NCI-H510A (cell line): ENCODE measurements at places on chromosomes 6 and 20.

DNA sequence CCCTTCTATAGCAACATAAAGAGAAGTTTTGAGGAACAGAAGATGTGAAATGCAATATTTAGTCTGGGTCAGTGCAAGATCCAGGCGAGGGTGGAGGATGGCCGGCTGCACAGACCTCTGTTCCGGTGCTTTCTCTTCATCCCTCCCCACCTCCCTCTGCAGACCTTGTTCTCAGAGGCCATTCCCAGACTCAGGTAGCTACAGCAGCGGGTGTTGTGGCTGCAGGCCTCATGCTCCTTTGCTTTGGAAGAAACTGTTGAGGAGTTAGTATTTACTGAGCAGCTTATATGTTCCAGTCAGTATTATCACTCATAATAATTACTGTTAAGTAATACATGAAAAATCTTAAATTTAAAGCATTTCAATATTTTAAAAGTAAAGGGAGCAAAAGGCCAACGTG, 1.7 kb downstream of the BTN3A3 start:
- no peak for DNase-seq

DNA sequence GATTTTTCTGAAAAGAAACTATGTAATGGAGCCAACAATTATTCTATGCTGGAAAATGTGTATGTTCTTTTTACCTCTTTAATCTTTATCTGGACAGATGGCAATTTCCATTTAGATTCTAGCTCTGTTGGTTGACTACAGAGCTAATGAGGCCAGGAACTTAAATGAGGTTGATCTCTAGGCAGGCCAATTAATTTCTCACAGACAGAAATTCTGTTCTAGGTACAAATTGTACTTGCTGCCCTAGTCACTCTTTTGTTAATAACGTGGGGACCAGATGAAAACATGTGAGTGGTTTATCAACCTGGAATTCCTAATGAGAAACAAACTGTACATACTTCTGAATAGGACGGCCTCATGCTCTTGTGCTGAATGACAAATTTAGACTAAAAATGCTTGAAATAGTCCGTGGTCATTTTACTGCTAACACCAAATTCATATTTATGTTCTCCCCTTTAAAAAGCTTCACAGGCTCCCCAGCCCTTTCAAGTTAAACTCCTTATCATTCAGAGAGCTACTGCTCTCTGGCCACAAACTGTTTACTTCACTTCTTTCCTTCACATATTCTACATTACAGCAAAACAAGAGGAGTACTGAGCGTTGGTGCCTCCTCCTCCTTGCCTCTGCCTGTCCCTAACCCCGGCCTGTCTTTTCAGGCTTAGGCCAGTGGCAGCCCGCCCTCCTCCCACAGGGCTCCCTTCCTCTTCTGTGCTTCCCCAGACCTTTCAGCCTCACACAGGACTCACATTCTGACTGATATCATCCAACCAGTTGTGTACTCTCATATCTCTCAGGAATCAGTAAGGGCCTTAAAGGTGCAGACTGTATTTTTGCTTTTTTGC, 41.4 kb downstream of the DTNBP1 start:
- peak; percentile 5 for DNase-seq

- DNase-seq = no peak
Measured at GRCh38 chr6:56949925-56950495, 4.9 kb upstream of the BEND6 start.

- no peak for DNase-seq
Measured at GRCh38 chr6:168773788-168774187, 332.8 kb downstream of the SMOC2 start.

DNA sequence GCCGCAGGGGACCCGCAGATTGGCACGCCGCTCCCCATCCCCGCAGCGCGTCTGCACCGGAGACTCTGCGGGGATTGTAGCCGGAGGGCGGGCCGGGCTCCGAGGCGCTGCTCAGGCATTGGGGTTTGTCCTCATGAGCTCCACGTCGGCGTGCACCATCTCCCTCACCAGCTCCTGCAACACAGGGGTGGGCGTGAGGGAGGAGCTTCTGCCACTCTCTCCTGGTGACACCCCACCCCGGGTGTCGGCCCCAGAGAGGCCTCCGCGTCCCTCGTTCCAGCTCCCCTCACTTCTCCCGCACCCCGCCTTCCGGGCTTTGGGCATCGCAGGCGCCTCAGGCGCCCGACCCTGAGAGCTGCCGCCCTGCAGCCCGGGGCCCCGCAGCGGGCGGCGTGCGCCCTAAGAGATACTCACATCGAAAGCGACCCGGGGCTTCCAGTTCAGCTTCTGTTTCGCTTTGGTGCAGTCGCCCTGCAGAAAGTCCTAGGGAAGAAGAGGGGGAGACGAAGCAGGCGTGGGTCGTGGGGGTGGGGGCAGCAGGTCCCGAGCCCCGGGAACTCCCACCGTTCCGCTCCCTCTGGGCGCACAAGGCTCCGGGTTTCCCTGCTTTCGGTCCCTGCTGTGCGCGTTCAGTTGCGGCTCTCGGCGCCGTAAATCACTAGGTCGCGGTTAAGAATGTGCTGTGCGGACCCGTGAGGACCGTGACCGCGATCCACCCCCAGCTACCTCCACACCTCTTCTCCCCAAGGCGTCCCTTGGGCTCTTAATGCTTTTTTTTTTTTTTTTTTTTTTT, 14.5 kb downstream of the FOXC1 start:
- no peak for DNase-seq

- DNase-seq = no peak
Measured at GRCh38 chr6:9461188-9461587, 953.7 kb downstream of the TFAP2A start.

DNA sequence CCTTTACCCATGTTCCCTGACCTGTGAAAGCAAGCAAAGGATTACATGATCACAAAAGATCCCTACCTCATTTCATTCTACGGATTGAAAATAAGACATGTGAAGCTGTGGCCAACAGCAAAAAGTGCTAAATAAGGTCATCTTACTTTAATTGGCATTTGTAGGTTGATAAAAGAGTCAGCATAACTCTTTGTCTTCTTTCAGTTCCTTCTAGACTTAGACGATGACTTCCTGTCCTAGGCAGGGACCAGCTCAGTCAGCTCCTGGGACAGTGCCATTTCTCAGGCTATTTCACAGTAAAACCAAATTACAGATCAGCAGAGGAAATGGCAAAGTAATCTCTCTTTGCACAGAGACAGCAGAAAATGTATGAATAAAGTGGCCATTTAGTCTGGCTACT, 480.7 kb downstream of the RFPL4B start:
- no peak for DNase-seq

DNA sequence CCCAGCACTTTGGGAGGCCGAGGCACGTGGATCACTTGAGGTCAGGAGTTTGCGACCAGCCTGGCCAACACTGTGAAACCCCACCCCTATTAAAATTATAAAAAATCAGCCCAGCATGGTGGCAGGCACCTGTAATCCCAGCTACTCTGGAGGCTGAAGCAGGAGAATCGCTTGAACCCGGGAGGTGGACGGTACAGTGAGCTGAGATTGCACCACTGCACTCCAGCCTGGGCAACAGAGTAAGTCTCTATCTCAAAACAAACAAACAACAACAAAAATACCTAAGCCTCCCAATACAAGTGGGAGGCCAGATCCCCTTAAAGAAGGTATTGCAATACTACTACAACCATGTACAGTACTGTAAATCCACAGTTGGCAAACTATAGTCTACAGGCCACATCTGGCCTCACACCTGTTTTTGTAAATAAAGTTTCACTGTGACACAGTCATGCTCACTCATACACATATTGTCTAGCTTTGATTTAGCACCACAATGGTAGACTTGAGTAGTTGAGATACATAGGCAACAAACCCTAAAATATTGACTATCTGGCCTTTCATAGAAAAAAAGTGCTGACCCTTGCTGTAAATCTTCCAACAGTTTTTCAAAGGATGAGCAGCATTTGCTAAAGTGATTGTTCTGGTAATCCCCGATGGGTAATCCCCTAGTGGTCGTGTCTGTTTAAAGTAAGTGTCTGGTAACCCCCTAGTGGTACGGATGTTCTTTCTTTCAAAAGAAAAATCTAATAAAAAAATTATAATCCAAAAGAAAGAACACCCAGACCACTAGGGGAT, 202.0 kb downstream of the RNGTT start:
- DNase-seq = no peak

- no peak for DNase-seq
Measured at GRCh38 chr6:145977881-145978280, 13.7 kb upstream of the SHPRH start.

DNA sequence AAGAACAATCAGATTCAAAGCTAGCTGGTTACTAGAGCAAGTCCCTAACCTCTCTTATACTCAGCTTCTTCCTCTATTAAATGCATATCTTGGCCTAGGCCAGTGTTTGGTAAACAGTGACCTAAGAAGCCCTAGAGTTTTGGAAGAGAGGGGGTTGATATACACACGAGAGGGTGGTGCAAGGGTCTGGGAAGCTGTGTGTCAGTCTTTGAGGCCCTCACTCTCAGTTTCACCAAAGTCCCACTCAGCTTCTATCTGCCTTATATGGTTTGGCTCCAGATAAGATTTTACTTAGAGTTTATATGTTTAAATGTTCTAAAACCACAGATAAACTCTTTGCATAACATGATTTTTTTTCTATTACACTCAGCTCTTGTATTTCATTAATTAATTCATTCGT, 526.1 kb upstream of the BTBD3 start:
- DNase-seq = no peak

GRCh38 chr6:70258483-70258882, 44.4 kb downstream of the COL9A1 start:
- DNase-seq = no peak
